Activated CD4-positive, alpha-beta T cell treated with anti-CD3 and anti-CD28 coated beads, Interleukin-2, amount 50 U/mL, for 4 hours (primary cell): ENCODE measurements at places on chromosomes 5 and 9.

- DNase-seq = peak; percentile 11
Measured at GRCh38 chr5:50751064-50751657, 84.7 kb downstream of the PARP8 start.

DNA sequence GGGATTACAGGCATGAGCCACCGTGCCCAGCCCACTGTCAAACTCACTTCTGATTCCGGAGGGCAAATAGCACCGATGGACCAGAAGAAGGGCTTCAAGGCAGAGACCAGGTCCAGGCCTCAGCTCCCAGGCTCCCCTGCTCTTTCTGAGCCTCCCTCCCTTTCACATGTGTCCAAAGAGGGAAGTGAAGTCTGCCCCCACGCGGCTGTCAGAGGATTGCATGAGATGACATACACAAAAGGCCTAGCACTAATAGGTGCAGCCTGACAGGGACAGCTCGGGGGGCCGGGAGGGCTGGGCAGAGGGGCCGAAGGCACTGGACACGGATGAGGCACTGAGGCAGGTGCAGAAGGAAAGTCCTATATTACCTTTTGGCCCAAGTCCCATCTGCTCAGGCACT lies 16.1 kb downstream of the FBP1 start:
- DNase-seq = no peak

DNA sequence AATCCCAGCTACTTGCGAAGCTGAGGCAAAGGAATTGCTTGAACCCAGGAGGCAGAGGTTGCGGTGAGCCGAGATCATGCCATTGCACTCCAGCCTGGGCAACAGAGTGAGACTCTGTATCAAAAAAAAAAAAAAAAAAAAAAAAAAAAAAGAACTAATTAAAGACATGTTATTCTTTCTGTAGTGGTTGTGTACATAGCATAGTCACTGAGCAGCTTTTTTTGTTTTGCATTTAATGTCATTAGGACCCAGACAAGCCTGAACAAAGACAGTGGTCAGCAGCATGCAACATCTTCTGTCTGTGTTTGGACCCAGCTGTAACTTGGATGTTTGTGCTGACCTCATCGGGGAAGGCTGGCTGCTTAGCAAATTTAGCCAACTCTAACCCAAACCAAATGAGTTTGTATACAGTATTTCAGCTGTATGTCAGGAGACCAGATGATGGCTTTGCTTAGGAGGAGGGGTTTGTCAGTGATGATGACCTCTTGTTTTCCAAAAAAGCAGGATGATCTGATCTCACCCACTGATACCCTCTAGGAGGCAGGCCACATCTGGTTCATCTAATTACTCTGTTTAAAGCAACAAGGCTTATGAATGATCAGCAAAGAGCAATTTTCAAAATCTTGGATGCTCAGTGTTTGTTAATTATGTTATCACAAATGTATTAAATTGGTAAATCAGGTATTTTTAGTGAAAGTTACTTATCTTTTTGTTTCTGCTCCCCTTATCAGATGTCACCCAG lies 39.5 kb downstream of the SNCAIP start:
- DNase-seq = no peak

- DNase-seq = no peak
Measured at GRCh38 chr5:83312663-83313062, 158.9 kb upstream of the VCAN start.

DNA sequence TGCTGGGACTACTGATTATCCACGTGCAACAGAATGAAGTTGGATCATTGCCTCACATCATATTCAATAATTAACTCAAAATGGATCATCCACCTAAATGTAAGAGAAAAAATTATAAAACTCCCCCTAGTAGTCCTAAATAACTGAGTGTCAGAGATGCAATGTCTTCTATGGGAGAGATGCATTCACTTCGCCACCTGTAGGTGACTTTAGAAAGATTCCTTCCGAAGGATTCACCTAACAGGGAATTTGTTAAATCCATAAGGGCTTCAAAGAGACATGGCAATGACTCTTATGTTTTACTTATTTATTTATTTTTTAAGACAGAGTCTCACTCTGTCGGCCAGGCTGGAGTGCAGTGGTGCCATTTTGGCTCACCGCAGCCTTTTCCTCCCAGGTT lies 526.0 kb downstream of the MTRR start:
- DNase-seq = no peak

DNA sequence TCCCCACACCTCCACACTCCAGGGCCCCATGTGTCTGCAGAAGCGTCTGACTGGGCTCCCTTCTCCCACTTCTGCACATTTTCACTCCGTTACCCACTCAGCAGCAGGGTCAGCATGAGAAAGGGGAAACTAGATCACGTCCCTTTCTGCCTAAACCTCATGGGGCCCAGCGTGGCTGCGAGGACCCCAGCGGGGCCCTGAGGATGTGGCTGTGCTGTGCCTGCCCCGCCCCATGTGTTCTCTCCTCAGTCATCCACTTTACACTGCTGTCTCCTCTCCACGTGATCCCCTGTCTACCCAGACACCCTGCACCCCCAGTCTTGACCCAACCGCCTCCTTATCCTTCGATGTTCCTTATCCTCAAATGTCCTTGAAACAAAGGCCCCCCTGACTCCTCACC lies 59.8 kb upstream of the OTULINL start:
- DNase-seq = no peak

GRCh38 chr5:51487952-51488351 lies 104.7 kb downstream of the ISL1 start:
- DNase-seq = no peak

GRCh38 chr5:155827949-155828348 lies 499.0 kb upstream of the SGCD start:
- no peak for DNase-seq

DNA sequence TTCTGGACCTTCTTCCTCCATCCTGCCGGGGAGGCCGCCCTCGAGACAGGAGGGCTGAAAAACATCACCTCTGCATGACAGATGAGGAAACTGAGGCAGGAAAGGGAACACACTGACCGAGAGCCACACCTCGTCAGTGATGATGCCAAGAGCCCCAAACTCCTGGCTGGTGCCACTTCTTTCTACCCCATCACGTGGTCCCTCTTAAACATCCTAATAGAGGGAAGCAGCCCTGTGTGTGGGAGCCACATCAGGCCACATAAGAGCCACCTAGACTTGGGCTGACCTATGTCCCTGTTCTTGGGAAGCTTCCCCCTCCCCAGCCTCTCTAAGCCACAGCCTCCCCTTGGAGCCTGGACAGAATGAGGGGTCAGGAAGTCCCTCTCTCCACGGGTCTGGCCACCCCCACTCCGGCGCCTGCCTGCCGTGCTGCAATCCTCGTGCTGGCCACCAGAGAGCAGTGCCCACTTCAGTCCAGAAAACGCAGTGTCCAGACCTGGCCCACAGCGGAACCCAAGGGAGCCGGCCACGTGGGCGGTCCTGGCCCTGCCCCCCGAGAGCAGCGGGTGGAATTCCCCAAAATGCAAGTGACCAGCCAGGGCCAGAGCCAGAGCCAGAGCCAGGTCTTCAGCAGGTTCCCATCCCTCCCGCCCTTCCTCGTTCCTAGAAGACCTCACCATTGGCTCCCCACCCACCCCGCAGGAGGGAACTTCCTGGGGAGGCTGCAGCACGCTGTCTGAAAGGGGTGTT lies 54.7 kb upstream of the SARDH start:
- peak; percentile 34 for DNase-seq

DNA sequence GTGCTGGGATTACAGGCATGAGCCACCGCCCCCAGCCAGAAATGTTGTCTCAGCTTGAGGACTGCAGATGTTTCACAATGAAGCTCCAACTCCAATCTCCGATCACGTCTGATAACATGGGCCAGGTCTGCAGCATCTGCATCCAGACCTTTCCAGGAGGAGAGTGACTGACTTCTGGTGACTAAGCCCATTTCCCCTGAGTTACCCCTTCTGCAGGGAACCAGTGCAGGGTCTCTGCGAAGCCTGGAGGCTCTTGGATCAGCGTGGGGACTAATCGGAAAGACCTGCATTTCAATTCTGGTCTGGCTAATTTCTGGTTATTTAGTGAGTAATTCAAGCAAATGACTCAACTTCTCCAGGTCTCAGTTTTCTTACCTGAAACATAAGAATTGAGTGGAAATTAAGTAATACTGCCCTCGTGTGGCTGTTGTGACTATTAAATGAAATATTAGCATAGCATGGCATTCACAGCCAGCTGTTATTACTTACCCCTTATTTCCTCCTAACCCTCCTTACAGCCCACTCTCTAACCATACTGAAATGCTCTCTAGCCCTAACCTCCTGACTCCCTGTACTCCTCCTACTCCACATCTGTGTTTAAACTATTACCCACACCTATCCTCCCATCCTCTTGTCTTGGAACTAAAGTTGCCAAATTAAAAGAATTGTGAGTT lies 2.2 kb upstream of the GNPDA1 start:
- peak; percentile 40 for DNase-seq

- no peak for DNase-seq
Measured at GRCh38 chr5:5025098-5025773, 114.9 kb upstream of the ADAMTS16 start.

GRCh38 chr5:37938076-37938852 lies 98.4 kb upstream of the GDNF start:
- no peak for DNase-seq

DNA sequence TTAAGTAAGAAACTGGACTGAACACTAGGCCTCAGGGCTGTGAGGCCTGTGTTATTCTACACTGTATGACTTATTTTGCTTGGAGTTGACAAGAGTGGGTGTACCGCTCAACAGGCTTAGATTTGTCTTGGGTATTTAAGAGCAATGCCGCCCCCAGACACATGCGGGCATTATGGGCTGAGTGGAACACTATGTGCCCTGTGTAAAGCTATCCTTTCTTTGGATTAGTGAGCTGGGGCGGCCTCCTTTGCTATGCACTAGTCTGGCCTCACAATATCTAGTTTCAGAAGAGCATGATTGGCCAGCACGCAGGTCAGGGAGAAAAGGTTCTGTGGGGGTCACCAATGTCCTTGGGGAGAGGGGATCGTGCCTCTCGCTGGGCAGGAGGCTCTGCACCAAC lies 206.3 kb upstream of the GDNF start:
- no peak for DNase-seq

DNA sequence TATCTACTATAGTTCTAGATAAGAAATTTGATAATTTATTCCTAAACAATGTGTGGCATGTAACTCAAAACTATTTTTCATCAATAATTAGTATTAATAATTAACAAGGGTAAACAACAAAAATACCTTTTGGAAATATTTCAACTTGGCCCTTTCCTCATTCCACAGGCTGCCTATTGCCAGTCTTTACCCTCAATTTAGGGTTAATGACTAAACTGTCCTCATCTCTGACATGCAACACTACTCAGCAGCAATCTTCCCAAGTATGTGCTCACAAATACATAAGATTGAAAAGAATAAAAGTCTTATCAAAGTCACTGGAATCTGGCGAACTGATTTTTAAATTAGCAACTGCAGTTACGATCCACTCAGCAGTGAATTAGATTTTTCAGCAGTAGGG lies 153.6 kb downstream of the GLIS3 start:
- no peak for DNase-seq

DNA sequence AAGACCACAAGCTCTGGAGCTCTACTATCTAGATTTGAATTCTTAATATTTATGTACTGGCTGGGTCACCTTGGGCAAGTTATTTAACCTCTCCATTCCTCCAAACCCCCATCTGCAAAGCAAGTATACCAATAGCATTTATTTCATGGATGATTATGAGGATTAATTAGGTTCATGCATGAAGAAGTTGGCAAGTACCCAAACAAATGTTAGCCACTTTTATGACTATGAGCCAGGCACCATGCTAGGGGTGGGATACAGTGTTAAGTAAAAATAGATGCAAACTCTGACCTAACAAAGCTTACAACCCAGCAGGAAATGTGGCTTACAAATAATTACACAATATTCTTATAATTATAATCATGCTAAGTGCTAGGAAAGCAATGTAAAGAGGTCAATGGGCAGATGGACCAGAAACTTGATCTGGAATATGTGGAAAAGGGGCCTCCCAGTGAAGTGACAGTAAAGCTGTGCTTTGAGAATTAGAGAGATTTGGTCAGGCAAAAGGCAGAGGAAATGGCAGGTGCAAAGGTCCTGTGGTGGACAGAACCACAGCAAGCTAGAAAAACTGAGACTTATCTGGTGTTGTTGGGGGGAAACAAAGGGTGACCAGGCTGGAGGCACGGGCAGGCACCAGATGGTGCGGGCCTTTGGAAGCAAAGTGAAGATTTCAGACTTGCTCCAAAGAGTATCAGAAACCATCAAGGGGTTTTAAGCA lies 525.2 kb upstream of the TRPC7 start:
- no peak for DNase-seq

- DNase-seq = no peak
Measured at GRCh38 chr5:142395334-142395733, 70.5 kb upstream of the SPRY4 start.

DNA sequence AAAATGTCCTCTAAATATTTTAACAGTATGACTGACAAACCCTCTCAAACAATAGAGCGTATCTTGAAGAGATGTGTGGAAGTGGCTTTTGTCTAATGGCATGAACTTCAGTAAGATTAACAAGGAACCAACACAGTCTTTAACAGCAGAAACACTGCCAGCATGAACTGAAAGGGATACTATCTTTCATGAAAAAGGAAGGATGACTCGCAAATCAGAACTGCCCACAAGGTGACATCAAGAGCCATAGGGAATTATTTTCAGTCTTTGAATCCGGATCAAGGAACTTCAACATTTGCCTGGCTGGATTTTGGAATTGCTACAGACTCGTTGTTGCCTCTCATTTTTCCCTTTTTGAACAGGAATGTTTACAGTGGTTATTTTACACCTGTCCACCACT lies 5.1 kb upstream of the HEXB start:
- DNase-seq = no peak

DNA sequence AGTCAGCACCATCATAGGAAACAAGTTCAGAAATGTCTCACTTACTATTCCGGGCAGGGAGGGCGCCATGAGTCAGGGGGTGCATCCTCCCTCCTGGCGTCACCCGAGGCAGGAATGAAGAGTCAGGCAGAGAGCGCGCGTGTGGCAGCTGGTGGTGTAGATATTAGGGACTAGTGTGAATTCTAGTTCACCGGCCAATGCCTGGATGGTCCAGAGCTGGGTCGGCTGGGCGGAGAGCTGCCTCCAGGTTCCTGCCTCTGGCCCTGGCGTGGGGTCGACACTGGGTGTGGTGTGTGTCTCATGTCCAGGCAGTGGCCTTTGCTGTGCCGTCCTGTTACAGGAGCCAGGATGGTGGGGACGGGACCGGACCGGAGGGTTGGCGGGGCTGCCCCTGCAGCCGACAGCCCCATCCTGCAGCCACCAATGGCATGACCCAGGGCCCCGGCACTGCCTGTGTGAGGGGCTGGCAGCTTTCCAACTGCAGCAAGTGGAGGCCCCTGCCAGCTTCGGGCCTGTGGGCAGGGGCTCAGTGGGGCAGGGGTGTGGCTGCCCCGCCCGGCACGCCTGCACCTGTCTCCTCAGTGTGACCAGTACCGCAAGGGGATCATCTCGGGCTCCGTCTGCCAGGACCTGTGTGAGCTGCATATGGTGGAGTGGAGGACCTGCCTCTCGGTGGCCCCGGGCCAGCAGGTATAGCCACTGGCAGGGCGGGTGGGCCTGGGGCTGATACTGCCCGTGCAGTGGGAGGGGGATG lies 9.1 kb downstream of the DIPK1B start:
- no peak for DNase-seq
